Stimulated activated CD8-positive, alpha-beta memory T cell treated with anti-CD3 and anti-CD28 coated beads, Interleukin-4, amount 100 ng/mL, for 1 hour (primary cell): ENCODE measurements at places on chromosomes 2 and 18.

DNA sequence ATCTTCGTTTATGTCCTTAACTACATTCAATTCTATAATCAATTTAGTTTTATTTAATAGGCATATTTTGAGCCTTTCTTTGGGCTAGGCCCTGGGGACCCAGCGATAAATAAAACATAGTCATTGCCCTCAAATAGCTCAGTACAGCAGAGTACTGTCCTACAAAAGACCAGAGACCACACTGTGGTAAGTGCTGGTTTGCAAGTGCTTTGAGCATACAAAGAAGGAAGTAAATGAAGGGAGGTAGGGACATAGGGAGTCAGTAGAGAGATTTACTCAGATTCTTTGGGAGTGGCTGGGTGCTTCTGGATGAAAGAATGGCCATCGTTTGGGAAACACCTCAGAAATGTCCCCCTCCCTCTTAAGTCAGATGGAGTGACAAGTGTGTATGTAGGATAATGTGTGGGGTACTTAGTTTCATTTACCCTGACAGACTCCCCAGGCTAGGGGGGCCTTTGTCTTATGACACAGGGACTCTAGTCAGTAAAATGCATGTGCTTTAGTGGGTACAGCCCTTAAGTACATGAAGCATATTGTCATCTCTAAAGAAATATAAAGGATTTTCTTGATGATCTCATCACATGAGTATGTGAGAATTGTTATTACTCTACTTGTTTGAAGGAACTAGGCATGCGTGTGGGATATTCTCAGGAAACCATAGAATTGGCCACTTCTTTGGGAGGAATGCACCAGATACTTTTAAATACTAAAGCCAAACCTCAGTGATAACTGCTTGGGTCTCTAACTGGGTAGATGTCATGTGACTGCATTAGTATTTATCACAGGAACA lies 35.1 kb downstream of the MAPRE2 start:
- DNase-seq, result no peak

- no peak for DNase-seq
Observed at GRCh38 chr2:179239195-179239594, 25.4 kb downstream of the SESTD1 start.

GRCh38 chr2:174635776-174636404 lies 38.3 kb upstream of the WIPF1 start:
- no peak for DNase-seq

DNA sequence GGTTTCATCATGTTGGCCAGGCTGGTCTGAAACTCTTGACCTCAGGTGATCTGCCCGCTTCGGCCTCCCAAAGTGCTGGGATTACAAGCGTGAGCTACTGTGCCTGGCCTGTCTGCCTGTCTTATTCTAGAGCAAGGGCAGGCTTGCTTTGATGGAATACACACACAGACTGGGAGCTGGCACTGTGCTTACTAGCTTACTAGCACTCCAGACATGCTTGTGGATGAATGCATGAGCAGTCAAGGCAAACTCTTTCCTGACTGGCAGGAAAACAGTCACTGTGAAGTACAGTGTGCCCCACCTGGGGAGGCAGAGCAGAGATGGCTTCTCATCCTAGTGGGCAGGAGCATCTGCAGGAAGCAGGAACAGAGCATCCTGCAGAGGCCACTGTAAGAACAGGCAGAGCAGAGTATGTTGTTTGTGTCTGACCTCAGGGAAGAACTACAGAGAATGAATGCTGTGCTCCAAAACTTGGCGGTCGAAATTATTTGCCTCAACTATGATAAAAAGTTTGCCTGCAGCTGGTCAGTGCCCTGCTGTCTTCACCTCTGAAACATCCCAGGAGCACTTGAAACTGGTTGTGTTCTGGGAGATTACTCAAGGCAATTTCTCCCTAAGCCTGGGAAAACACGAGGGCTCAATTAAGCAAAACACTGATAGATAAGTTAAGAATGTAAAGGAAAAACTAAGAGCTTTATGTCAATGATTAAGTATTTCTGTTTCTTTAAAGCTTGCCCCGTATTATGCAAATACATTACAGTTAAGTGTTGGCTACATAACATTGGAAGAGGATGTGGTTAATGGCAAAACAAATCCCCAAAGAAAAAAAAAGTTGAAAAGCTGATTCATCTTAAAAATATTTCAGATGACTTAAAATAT lies 102.4 kb downstream of the VAPA start:
- no peak for DNase-seq

- no peak for DNase-seq
Observed at GRCh38 chr18:48832938-48833700, 117.6 kb downstream of the SMAD7 start.

GRCh38 chr2:43227830-43228281 lies 1.4 kb upstream of the ZFP36L2 start:
- DNase-seq, result no peak
